ENCODE measurements at places on chromosomes 6 and 20.

DNA sequence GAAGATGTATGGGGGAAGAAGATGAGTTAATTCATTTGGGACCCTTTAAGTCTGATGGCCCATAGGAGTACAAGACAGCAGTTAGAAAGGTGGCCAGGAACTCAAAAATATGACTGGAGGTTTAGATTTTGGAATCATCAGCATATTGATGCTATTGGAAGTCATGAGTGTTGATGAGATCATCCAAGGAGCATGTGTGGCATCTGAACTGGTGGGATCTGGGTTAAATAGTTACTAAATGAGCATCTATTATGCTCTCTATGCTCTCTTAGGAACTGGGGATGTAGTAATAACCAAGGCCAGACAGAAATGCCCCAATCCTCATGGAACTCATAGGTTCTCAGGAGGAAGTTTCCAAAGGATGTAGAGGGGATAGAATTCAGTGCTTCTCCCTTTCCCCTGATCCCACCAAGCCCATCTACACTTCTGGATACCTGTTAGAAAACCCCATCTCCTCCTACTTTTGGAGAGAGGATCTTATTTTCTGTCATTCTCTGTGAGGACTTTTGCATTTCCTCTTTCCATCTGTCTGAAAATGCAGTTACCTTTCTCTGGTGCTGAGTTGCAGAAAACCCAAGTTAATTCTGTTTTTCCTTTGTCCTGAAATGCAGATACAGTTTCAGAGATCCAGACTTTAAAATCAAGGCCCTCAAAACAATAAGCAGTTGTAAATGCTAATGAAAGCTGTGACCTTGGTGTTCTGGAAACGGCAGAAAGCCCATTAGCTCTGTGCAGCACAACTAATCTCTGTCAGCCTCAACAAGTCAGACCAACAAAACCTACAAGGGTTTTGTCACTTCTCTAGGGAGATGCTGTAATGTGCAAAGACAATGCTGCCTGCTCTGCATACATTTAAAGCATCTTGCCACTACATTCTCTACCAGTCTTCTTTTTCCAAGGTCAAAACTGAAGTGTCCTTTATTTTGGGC is 65.8 kb downstream of the TBC1D7 start:
- no peak for DNase-seq

- no peak for DNase-seq
Measured at GRCh38 chr20:12093057-12093796, 175.5 kb downstream of the BTBD3 start.

- DNase-seq: no peak
Measured at GRCh38 chr20:22491194-22491505, 93.2 kb downstream of the FOXA2 start.

- no peak for DNase-seq
Measured at GRCh38 chr20:1185316-1185741, 548 bp upstream of the TMEM74B start.

DNA sequence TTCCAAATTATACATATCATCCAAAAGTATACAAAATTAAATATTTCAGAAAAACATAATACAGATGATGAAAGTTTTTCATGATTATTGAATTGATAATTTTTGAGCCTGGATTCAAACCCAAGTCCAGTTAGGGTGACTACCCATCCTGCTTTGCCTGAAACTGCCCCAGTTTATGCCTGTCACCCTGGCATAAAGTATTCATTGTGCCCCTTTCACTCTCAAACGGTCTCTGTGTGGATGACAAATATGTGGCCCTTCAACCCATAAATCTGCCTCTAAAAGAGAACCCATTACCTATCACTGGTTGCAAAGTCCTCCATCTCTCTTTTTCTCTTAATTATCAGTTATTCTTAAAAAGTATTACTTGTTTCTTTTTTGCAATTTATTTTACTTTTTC is 553.7 kb upstream of the JARID2 start:
- no peak for DNase-seq

DNA sequence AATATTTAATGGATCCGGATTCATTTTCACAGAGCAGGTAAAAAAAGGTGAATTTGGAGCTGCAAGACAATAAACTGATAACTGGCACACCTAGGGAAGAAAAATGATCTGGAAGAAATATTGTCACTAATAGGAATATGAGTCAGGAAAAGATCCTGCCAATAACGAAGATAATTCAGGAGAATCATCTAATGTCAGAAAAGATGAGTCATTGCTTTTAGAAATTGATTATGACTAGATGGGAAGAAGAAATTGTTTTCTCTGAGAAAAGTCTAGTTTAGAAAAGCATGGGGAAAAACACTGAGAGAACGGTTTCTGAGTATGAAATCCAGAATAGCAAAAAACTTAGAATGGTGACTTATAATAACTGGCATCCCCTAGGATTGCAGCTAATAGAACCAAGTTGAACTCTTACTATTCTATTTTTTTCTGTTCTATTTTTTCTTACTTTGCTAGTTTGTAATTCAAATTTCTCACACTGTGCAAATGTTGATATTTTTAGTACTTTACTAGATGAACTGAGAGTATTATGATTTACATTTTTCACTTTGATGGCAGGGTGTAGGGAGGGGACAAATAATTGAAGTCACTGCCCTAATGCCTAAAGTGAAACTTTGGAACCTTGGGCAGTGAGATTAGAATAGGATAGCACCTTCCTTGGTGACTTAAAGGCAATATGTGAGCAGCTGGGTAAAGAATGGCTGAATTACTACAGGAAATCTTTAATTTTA is 38.2 kb upstream of the SUPT3H start:
- DNase-seq: no peak

GRCh38 chr6:56730663-56731529 is 88.2 kb upstream of the DST start:
- no peak for DNase-seq

- DNase-seq: no peak
Measured at GRCh38 chr6:118501765-118502164, 46.3 kb upstream of the PLN start.

DNA sequence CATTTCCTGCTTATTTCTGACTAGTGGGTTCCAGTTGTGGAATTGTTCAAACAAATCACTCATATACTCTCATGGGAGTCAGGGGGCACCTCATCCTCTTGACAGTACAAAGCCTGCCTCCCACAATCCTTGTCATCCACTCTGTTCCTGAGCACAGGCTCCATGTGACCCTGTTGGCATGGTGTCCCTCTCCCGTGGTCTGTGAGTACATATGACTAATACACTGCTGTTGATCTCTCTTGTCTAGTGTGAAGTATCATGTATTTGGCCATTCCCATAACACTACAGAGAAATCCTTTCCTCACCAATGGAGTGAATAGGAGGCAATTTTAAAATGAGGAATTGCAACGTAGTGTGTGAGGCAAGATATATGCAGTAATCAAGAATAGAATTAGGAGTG is 185.3 kb downstream of the OGFRL1 start:
- DNase-seq: no peak

- no peak for DNase-seq
Measured at GRCh38 chr6:118586746-118587485, 38.8 kb downstream of the PLN start.
